M059J (cell line): ENCODE measurements at places on chromosomes 5 and 9. TPM values are rescaled to one million over a fixed set of nuclear protein-coding genes. Genes with fewer than 3 reads are reported as not detected.

The IFT74 gene
- 17.1 and 17.5 TPM in 2 replicates for total RNA-seq

The ISL1 gene
- not detected in 2 replicates for total RNA-seq

The EXD3 gene
- total RNA-seq = 1.6 and 2.7 TPM in 2 replicates

The FOXD4L3 gene
- not detected in 2 replicates for total RNA-seq

The INIP gene
- total RNA-seq = 43.7 and 45.4 TPM in 2 replicates

The EQTN gene
- total RNA-seq = not detected in 2 replicates

The AHRR gene
- total RNA-seq = 49.1 and 50.6 TPM in 2 replicates

The GABRA1 gene
- total RNA-seq = not detected in 2 replicates

The GBGT1 gene
- total RNA-seq = 0.05 and 0.44 TPM in 2 replicates
